IPS DF 19.7 (cell line): ENCODE measurements at places on chromosomes 16 and 17.

GRCh38 chr16:1541293-1542165 is 8.1 kb downstream of the TMEM204 start:
- no peak for DNase-seq

DNA sequence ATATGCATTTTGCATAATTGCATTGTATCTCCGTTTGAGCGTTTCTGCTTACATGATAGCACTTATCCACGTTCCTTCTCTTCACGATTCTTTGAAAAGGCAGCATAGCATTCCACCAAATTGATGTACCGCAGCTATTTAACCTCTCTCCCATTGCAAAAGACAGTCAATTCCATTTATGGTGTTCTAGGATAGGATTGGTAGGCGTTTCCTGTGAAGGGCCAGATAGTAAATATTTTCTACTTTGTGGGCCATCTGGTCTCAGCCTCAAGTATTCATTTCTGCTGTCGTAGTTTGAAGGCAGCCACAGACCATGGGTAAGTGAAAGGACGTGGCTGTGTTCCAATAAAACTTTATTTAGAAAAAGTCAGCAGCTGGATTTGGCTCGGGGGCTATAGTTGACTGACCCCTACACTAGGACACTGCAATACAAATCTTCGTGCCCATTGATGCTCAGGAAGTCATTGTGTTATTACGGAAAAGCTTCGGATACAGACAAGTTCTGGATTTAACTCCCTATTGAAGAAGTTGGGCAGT is 10.1 kb downstream of the SNX29 start:
- DNase-seq = no peak

DNA sequence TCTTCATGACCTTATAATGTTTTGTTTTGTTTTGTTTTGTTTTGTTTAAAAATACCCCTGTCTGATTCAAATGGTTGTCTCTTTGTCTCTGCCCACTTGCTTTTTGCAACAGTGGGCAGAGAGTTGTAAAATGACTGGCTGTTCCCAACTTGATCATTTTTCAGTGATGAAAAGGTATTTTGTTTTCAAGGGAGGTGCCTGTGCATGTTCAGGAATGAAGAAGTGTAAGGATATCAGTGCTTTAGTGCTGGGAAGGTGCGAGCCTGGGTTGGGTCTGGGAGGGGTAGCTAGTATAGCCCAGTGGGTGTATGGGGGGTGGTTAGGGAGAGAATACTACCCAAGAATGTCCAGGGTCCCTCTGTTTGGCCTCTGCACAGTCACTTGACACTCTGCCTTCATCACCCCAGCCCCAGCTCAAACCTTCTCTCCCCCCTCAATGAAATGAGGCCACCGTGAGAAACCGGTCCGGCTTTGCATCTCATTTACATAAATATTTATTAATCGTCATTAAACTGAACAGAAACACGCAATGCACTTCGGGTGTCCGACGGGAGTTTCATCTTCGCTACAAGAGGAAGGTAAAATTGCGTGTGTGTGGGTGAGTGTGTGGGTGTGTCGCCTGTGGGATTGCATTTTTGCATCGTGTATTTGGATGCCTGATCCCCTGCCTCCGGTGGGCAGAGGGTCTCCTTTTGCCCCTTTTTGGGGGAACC is 4.3 kb downstream of the NEUROD2 start:
- DNase-seq = no peak

DNA sequence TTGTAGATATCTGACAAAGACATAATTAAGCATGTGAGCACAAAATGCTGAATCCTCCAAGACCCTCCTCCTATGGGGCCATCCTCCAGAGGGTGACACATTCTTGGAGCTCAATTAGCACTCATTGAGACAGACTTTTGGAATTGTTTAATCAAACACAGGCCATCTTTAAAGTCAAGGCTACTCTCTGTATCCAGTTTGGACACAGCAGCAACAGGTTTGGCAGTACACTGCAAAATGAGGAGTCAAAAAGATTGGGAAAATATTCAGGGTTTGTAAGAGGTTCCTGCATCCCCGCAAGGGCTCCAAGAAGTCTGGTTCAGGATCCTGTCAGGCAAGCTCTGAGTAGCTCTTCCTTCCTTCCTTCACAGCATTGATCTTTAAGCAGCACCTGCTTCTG is 1.3 kb downstream of the ITFG1 start:
- DNase-seq = no peak

- no peak for DNase-seq
Measured at GRCh38 chr17:82874011-82874835, 34.4 kb upstream of the ZNF750 start.

- no peak for DNase-seq
Measured at GRCh38 chr17:17672453-17673368, 8.5 kb upstream of the RAI1 start.

DNA sequence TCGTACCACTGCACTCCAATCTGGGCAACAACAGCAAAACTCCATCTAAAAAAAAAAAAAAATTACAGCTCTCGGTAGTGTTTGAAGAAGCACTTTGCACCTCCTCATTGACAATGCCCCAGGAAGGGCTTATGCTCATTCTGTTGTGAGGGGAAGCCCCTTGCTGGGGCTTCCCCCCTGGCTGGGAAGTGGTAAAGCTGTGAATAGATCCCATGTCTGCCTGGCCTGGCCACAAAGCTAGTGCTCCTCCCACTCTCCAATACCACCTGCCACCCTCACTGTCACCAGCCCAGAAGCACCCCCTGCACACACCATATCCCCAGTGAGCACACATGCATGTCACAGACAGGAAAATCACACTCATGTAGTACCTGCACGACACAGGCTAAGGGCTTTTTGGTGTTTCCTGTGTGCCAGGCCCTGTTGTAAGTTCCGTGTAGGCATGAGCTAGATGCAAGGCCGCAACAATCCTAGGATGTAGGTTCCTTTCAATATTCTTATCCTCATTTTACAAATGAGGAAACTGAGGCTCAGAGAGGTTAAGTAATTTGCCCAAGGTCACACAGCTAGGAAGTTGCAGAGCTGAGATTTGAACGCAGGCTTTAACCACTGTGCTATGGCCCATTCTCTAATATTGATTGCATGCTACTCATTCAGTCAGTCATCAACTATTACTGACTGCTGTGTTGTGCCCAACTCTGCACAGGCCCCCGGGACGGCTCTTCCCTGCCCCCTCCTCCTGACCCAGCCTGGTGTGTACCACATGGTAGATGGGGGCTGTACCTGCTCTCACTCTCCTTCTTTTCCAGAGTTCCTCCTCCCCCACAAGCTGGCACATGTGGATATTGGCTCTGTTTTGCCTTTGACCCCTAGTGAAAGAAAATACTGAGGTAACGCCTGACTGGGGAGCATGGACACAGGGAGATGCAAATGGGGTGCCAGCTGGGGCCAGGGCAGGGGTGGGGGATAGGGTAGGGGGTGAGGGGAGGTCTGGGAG is 11.9 kb upstream of the COL1A1 start:
- no peak for DNase-seq

DNA sequence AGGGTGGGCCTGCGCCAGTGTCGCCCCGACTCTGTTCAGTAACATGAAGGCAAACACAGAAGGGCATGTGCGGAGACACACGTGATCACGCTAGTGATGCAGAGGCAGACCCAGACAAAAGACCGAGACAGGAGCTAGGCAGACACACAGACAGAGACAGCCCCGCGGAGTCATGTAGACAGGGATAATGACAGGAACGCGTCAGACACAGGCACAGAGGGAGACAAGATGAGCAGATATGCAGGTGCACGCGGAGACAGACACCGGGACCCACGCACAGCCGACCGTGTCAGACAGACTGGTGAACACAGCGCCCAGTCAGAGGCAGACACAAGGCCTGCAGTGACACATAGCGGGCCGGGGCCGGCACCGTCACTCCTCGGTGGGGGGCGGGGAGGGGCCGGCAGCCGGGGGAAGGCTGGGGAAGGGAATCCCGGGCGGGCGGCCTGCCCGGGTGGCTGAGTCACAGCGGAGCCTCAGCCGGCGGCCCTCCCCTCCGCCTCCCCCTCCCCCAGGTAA is 7.4 kb downstream of the KDM6B start:
- no peak for DNase-seq

- no peak for DNase-seq
Measured at GRCh38 chr16:47732122-47732521, 271.0 kb downstream of the PHKB start.

- DNase-seq = no peak
Measured at GRCh38 chr16:84396537-84397008, 28.2 kb downstream of the ATP2C2 start.

GRCh38 chr16:74844041-74844980 is 69.7 kb upstream of the FA2H start:
- DNase-seq = no peak

- DNase-seq = no peak
Measured at GRCh38 chr16:1095450-1096168, 435 bp downstream of the C1QTNF8 start.

GRCh38 chr17:40316571-40317344 is 7.8 kb downstream of the RARA start:
- DNase-seq = no peak

DNA sequence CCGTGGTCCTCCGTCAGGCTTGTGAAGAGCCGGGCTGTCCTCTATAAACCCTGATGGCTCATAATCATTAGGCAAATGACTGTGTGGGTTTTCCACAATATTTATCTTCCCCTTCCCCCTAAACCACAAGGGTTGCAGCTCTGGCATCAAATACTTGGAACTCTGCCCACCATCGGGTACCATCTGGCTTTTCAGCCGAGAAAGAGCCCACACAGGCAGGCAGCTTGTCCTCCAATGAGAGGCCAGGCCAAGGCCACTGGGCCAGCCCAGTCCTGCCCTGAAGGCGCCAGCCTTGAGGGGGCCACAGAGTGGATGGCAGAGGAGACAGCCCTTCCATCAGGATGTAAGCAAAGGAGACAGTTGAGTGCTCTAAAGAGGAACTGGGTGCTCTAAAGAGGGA is 31.8 kb upstream of the NAT9 start:
- DNase-seq = no peak

DNA sequence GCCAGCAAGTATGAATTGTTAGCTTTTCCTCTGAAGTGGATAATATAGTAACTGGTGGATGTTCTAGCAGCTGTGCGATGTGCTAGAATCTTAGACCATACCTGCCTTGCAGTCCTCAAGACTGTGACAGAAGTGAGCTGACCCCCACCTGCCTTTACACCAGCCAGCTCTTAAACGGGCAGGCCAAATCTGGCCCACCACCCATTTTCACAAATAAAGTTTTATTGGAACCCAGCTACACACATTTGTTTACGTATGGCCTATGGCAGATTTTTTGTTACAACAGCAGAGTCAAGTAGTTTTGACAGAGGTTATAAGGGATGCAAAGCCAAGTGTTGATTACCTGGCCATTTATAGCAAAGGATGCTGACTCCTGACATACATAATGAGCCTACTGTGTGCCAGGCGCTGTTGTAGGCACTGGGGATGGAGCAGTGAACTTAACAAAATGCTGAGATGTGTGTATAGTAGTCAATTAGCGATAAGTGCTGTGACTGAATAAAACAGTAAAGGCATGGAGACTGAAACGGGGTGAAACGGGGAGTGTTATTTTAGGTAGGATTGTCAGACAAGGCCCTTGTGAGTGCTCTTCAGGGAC is 79.0 kb downstream of the MSI2 start:
- DNase-seq = no peak

GRCh38 chr17:75194879-75195278 is 10.6 kb upstream of the NUP85 start:
- DNase-seq = no peak
